ENCODE measurements at places on chromosomes 1 and 21.

DNA sequence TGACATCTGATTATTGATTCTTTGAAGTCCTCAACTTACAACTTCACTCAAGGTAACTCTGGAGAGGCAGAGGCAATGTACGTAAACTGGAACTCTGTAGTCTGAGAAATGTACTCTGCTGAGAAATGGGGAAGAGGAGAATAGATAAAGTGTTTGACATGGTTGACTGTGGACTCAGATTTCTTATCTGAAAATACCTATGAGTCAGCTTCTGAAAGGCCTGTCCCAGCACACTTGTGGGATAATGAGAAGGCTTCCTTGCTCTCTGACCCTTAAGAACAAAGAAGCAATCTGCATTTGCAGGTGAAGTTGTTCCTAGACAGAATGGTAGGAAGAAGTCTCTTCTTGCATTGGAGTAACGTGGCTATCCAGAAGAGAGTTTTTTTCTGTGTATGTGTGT, 1573.5 kb downstream of the BRINP3 start:
- DNase-seq = no peak

DNA sequence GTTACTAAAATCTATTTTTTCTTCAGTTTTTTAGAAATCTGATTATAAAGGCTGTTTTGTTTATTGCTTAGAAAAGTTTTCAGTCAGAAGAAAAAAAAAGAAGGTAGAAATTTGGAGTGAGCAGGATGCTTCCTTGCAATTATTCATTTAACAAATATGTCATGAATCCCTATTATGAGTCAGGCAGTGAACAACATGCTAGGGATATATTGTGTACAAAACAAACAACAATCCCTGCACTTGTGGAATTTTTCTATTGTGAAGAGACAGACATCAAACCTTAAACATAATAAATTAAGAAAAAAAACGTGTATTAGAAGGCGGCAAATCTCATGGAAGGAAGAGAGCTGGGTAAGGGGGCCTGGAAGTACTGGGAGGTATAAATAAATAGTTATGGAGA, 664.1 kb upstream of the CAMK1G start:
- no peak for DNase-seq

DNA sequence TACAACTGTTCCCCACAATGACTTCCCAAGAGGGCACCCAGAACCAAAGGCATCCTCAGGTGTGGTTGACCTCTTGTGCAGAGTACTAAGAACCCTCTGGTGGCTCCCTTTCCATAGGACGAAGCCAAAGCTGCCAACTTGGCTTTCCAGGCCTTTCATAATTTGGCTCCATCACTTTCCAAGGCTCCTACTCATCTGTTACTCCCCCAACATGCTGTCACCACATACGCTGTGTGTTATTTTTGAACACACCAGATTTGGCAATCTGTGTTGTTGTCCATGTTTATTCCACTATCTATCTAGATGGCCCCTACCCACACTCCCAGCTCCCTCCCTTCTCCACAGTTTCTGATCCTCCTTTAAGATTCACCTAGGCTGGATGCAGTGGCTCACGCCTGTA, 10.2 kb upstream of the NKAIN1 start:
- no peak for DNase-seq

DNA sequence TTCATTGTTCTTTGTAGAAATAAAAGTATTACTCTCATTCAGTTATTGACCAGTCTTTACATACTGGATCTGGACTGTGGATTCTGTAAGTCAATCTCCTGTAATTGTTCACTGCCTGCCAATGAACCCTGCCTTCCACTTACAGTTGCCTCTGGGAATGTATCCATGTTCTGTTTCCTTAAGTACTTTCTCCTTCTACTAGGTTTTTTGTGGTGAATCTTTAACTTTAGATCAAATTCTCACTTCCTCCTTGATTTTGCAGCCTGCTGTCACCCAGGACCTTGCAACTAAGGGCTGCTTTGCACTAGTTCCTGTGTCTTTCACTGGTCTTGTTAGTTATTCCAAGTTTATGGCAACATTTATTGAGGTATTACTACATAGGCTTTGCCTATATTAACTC, 28.2 kb upstream of the ANKRD13C start:
- DNase-seq = no peak

DNA sequence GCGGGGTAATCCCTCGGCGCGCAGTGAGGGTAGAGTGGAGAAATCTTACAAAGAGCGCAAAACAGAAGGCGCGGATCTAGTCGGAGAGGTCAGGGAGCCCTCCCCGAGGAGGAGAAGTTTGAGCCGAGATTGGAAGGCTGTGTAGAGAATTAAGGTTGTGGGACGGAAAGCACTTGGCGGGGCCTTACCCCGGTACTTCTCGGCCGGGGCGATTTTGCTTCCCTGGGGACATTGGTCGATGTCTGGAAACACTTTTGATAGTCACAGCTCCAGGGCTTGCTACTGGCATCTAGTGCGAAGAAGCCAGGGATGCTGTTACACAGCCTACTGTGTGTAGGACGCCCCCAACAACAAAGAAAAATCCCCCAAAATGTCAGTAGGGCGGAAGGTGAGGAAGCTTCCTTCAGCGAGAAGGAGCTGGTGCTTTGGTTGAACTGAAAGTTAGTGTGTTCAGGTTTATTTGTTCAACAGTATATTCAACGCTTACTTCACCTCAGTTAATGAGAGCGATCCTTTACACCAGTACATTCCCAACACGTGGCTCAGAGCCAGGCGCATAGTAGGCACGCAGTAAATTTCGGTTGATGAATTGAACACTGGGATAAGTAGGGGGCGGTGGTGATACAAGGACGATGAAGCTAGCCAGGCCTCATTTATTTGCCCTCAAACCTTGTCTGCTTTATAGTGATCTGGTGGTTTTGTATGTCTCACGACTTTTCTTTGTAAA, 807 bp downstream of the CEP85 start:
- no peak for DNase-seq

- DNase-seq = no peak
Observed at GRCh38 chr1:88133991-88134390, 550.1 kb upstream of the PKN2 start.

All from stimulated activated CD8-positive, alpha-beta memory T cell treated with anti-CD3 and anti-CD28 coated beads, Interleukin-2, amount 100 ng/mL, for 48 hours (primary cell).